Kidney (tissue), 22 donors: ENCODE measurements at places on chromosomes 1 and 21. TPM values are rescaled to one million over a fixed set of nuclear protein-coding genes. Genes with fewer than 3 reads are reported as not detected.

RHBG gene
- total RNA-seq: 4.2 TPM

ITLN2 gene
- total RNA-seq: not detected

GRCh38 chr1:63319046-63320021 lies 3.0 kb upstream of the FOXD3 start:
- no peaks in the 10 kb centered on the region for H3K36me3 ChIP-seq
- no peak overlapping the region for H3K4me3 ChIP-seq
- H3K27me3 ChIP-seq: peaks cover 65% of the 10 kb centered on the region
- no peaks in the 10 kb centered on the region for H3K4me1 ChIP-seq

DNA sequence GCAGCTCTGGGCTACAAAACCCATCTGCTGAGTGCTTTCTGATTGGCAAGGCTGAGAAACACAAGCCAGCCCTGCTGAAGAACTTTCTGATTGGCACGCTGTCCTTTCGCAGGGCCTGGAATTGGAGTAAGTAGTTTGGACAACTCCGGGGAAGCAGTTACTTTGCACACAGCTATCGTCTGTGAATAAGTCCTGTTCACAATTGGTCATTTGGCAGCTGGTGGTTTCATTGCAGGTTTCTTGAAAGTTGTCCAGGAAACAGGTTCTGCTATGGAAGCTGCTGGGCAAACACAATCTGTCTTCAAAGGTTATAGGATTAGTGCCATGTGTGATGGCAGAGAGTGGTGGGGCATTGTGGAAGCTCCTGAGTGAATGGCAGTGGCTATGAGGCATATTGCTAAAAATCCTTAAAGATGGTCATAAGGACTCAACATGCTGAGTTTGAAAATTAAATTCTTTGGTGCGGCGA lies at the start of gene KRTAP27-1:
TSS of gene KRTAP27-1 (minus strand) at position 419 of the 469 bp plus-strand sequence. CDS start at position 393, 26 bp downstream.
- no peak within 1 kb of the TSS for H3K4me3 ChIP-seq
- no peak within 1 kb of the TSS for H3K27ac ChIP-seq
- no peaks in the 10 kb centered on the region for H3K36me3 ChIP-seq
- DNase-seq: no peak

DNA sequence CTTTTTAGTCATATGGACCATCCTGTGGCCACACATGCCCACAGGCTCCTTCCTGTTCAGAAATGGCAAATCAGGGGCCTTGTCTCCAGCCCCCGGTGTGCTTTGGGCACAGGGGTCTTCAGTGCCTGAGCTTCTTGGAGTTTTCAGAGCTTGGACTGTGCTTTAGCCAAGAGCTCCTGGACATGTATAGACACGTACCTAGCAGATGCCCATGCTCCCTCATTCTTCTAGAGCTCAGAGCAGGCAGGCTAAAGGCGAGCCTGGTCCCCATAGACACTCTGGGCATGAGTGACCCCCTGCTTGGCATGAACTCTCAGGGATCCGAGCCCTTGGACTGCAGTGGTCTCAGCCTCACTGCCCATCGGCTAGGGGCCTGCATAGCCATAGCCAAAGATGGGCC lies 106.8 kb downstream of the EPHB2 start:
- no peaks in the 10 kb centered on the region for H3K27me3 ChIP-seq
- no peak overlapping the region for H3K27ac ChIP-seq
- no peaks in the 10 kb centered on the region for H3K4me1 ChIP-seq
- H3K4me3 ChIP-seq: no peak overlapping the region
